Effector CD8-positive, alpha-beta T cell (primary cell): ENCODE measurements at places on chromosomes 7 and 10.

GRCh38 chr10:105206616-105207015 lies 565.5 kb downstream of the SORCS3 start:
- DNase-seq, result no peak

GRCh38 chr10:90162271-90162853 lies 461.0 kb downstream of the KIF20B start:
- no peak for DNase-seq

DNA sequence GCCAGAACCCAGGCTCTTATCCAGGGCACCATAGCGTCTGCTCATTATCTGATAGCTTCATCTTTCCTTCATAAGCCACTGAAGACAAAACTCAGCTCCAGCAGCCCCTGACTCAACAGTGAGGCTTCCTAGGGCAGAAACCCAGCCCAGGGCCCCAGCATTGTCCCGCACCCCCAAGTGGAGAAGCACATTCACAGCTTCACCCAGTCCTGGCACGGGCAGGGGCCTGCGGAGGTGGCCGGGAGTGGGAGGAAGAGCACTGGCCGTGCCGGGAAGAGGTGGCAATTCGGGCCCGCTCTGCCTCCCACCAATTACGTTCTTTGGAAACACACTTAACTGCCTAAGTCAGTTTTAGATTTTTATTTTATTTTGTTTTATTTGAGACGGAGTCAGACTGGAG lies 10.3 kb upstream of the CALML5 start:
- DNase-seq, result no peak

- no peak for DNase-seq
Observed at GRCh38 chr7:64098-64915, 128.1 kb upstream of the FAM20C start.

DNA sequence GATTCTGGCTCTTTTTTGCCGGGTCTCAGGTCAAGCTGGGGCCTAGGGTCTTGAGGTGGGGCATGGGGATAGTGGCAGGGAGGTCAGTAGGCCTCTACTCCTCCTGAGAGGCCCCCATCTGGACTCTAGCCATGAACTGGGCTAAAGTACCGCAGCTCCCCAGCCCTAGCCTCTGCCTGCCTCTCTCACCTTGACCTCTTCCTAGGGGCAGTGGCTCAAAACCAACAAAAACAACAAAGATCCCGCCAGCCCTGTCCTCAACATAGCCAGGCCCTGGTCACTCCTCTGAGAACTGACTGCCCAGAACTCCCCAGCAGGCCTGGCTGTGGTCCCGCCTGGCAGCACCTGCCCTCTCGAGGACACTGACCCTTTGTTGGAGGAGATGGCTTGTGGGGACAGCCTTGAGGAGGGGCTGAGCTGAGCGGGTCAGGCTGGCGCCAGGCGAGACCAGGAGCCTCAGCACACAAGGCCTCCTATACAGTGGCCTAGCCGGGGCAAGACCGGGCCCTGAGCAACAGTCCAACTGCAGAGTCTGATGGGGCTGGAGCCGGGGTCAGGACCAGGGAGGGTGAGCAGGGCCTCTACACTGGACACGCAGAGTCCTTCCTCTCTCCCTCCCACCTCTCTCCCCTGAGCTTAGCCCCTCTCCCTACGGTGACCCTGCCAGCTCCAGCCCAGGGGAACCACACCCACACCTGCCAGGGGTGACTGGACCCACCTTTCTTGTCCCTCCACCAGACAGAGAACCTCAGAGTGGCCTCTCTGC lies 11.6 kb upstream of the PPIF start:
- no peak for DNase-seq

DNA sequence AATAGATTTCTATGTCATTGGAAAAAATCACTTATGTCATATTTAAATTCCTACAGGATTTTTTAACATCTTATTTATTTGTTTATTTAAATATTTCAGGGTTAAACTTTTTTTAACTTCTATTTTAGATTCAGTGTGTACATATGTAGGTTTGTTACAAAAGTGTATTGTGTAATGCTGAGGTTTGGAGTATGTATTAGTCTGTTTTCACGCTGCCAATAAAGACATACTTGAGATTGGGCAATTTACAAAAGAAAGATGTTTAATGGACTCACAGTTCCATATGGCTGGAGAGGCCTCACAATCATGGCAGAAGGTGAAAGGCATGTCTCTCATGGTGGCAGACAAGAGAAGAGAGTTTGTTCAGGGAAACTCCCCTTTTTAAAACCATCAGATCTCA lies 65.4 kb downstream of the MGAM2 start:
- no peak for DNase-seq

- DNase-seq, result no peak
Observed at GRCh38 chr10:116336866-116337265, 12.6 kb downstream of the CCDC172 start.

- no peak for DNase-seq
Observed at GRCh38 chr10:62919776-62920175, 103.6 kb upstream of the EGR2 start.

- DNase-seq, result no peak
Observed at GRCh38 chr10:103558911-103559310, 65.4 kb downstream of the NEURL1 start.

- no peak for DNase-seq
Observed at GRCh38 chr10:62244785-62245467, 23.7 kb downstream of the RTKN2 start.

GRCh38 chr10:75013007-75013406 lies 98.4 kb upstream of the SAMD8 start:
- DNase-seq, result no peak

DNA sequence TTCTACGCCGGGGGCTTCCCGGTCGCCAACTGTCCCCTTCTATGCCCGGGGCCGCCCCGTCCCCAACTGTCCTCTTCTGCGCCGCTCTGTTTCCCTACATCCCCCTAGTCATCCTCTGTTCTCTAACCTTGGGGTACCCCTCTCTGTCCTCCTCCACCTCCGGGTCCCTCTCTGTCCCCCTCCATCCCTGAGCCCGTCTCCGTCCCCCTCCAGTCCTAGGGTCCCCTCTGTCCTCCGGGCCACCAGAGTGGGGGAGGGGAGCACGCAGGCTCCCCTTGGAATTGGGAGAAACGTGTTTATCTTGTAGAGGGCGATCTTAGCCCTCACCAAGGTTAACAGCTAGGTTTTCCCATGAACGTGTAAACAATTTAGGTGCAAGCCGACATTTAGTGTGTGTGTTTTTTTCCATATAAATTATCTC lies 852 bp upstream of the KLF6 start:
- no peak for DNase-seq

DNA sequence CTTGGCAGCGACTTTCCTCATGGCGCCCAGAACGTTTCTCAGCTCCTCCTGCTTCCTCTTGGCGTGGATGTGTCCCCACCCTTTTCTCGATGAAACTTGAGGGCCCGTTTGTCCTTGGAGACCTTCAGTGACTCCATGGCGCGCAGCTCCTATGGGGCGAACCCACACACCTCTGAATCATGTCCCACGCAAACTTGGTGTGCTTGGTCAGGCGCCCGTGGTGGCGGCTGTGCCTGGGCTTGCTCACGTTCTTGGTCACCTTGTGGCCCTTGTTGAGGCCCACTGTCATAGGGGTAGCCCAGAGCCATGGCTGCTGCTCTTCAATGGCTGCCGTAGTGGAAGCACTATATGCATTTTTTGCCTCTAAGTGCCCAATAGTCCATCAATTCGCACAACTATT lies 117.5 kb upstream of the FOXP2 start:
- no peak for DNase-seq

DNA sequence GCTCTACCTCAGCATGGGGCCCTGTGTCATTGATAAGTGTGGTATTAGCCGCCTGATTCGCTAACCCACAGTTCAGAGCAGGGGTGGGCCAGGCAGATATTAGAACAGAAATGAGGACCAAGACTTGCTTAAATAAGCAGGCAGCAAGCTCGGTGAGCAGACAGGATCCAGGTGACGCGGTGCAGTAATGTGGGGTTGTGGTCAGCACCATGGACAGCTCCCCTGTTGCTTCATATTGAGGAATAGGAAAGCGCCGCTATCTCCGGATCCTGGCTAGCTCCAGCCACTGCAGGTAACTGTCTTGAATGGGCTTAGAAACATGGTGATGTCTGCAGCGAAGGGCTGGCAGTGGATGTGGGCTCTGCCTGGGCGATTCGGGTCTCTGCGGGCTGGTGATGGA lies 51.3 kb upstream of the GPR26 start:
- peak; percentile 7 for DNase-seq

GRCh38 chr7:47454069-47454973 lies 127.6 kb downstream of the TNS3 start:
- no peak for DNase-seq

DNA sequence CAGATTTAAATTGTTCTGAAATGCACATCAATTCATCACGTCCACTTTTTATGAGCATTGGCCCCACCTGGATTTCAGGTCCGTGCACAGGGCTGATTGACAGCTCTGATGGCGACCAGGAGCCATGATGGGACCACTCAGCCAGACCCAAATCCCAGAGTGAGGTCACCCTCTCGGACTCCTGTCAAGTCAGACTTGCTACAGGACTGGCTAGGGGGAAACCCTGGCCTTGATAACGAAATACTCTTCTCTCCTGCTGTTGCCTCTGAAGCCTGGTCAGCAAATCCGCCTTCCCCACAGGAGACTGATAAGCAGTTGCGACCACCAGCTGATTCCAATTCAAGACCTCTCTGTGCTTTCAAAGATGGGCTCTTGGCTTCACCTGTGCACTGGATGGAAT lies 76.4 kb downstream of the CARD11 start:
- DNase-seq, result no peak

DNA sequence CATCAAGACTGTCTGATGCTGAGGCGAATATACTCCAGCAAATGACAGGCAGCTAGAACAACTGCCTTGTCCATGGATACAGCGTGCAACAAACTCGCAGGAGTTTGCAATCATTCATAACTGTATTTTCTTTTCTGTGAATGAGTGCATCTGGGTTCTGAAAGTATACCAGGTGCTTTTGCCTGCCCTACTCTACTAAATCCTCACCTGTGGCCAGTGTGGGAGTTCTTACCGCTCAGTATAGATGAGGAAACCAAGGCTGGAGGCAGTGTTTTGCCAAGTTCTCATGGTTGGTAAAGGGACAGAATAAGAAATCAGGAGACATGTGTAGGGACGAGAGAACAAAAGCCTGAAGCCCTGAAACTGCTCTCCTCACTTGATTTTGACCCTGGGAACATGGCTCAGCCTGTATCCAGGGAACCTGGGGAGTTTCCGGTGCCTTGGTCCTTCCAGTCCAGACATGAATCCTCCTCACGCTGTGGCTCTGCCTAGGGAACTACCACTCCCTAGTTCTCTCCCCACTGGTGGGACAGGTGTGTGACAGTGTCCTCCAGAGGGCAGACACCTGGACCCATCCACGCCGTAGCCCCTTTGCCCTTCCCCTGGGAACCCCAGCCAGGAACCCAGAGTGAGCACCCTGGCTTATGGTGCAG lies 142.0 kb downstream of the CDH23 start:
- no peak for DNase-seq

GRCh38 chr10:101839416-101840063 lies 4.1 kb downstream of the KCNIP2 start:
- DNase-seq, result peak; percentile 45

DNA sequence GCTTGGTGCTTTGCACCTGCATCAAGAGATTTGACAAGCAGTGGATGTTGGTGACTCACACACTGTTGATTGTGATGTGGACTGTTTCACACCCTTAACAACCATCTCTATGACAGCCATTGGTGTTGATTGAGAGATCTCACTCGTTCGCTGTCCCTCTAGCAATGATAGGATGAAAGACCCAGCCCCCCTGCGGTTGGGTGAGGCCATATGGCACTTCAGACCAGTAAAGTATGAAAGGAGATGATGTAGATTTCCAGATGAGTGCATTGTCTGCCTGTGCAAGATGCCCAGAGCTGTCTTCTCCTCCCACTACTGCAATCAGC lies 138.7 kb upstream of the PRR15 start:
- DNase-seq, result no peak

DNA sequence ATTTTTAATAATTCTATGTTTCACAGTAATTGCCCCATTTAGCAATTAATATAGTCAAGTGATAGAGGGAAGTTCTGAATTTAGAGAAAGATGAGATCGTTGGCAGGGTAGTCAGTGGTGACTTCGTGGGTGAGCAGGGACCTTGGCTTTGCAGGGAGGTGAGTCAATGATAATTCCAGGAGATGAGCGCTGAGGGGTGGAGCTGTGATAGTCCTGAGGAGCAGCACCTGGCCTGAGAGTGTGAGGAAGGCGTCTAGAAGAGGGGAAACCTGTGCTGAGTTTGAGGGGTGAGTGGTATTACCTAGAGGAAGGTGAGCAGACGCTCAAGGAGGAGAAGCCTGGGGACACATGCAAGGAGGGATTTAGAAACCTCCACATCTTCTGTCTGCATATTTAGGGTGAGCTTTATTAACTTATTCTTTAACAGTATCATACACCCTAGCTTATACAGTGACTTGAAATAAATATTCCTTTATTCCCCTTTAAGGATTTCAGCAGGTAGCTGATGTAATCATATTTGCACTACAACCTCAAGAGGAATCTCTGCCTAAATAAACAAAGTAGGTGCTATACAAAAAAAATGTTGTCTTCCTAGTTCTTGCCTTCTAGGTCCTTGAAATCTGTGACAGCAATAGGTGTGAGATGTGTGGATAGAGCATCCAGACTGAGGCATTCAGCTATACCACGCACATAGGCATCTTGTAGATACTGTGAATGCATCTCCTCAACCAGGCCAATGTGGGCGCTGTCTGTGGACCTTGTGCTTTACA lies 2.1 kb upstream of the TRIL start:
- no peak for DNase-seq

DNA sequence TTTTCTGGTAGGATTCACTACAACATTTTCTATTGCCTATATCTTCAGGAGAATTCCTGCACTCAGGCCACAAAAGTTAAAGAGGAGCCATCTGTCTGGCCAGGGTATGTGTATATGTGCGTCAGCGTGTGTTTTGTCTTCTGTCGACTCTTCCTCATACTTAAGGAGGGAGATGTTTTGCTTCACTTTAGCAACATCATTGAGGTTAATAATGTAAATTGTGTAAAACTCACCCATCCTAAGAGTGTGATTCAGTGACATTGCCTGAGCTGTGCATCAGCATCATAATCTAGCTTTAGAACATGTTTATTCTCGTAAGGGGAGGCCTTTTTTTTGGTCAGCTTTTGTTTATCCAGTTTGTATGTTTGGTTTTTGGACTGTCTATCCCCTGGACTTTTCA lies 23.7 kb downstream of the FBH1 start:
- DNase-seq, result no peak
